Memory B cell (primary cell): ENCODE measurements at places on chromosomes 11 and 22.

- DNase-seq = no peak
Measured at GRCh38 chr22:27581688-27582087, 219.9 kb downstream of the MN1 start.

- DNase-seq = no peak
Measured at GRCh38 chr11:65212226-65212801, 30.6 kb downstream of the CAPN1 start.

DNA sequence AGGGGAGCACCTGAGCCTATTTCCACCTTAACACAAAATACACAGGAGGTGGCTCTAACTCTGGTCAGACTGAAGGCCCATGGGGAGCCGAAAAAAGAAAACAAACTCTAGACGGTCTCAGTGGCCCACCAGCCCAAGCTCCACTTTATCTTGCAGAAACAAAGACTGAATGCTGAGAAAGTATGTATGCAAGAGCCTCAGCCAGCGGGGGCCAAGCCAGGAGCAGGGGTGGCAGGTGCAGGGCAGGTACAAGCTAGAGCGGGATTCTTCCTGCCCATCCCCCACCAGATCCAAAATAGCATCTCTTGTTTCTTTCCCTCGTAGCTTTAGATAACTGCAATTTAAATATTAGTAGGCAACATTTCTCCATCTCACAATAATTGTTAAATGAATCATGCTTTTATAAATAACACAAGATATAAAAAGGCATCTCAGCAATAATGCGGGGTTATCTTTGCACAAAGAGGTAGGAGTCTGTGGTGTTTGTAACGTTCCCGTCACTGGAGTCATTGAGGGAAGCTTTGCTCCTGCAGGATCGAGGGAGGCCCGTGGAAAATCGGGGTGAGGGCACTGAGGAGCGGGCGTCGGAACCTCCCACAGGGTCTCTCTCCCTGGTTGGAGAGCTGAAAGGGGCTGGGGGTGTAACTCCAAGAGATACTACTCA lies 418.0 kb downstream of the SHANK2 start:
- no peak for DNase-seq

DNA sequence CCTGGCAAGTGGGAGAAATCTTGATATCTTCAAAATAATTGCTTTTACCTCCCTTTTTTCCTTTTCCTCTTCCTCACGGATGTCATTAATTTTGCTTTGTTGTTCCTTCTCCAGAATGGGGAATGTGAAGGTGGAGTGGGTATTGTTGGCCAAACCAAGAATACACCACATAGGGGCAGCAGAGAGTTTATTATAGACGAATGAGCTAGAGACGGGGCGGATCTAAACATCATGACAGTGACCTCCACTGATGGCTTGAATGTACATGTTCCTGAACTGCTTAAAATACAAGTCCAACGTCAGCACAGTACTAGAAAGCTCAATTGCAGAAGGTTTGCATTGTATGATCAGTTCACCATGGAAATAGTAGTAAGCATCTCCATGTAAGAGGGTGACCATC lies 122.3 kb upstream of the SNX19 start:
- DNase-seq = no peak

DNA sequence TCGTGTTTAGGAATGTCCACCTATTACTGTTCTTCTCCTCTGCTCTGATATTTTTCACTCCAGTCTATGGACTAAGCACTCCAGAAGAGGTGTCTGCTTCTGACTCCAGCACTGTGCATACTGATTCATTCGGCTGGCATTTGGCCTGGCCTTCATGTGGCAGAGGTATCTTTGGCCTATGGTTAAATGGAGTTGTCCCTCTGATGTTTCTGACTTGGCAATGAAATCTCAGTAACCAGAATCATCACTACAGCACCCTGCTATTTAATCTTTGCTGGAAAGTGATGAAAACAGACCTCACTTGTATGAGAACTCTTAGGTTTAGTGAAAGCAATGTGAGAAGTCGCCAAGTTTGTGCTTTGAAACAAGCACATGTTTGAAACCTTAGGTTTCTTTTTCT lies 155.2 kb downstream of the MAML2 start:
- no peak for DNase-seq

GRCh38 chr11:44532809-44533208 lies 32.7 kb upstream of the CD82 start:
- no peak for DNase-seq

- DNase-seq = peak; percentile 58
Measured at GRCh38 chr22:19622061-19622441, 92.3 kb upstream of the SEPTIN5 start.

DNA sequence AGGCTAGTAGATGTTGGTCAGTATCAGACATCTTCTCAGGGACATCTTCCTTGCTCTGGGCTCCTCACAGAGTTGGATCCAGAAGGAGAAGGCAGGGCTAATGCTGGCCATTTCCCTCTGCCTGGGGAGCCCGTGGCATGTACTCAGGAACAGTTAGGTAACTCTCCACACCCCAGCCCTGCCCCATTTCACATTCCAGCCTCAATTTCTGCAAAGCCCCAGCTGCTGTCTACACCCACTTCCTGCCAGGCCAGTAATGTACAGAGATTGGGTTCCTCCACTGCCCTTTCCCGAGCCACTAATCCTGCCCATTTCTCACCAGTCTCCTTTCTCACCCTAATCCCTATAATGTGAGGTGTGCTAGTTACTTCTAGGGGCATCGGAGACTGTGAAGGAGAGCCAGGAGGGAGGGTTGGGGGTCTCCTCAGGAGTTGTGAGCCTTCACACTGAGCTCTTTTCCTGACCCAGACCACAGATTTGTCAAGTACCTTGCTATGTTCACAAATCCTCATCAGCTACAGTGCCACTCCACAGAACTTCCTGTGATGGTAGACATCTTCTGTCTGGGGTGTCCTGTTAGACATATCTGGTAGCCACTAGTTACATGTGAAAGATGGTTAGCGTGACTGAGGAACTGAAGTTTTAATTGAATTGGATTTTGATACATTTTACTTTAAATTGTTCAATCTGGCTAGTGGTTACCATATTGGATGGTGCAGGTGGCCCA lies 1.3 kb upstream of the SEC14L3 start:
- DNase-seq = no peak
